ENCODE measurements at places on chromosomes 7 and 10. TPM values are rescaled to one million over a fixed set of nuclear protein-coding genes. Genes with fewer than 3 reads are reported as not detected.

- no peak for DNase-seq
Observed at GRCh38 chr7:151311294-151311864, 30.2 kb upstream of the NUB1 start.

- DNase-seq, result no peak
Observed at GRCh38 chr7:38476764-38477163, 154.4 kb downstream of the AMPH start.

GRCh38 chr7:140416560-140416959 lies 12.7 kb downstream of the RAB19 start:
- DNase-seq, result no peak

Gene C10orf105
- total RNA-seq, result not detected

Gene CLDN12
- total RNA-seq, result 34.2 TPM
